ENCODE measurements at places on chromosomes 6 and 20.

GRCh38 chr6:123838505-123839234 is 35.0 kb downstream of the NKAIN2 start:
- DNase-seq, result no peak

- DNase-seq, result no peak
Measured at GRCh38 chr6:147347882-147348575, 143.8 kb downstream of the STXBP5 start.

- no peak for DNase-seq
Measured at GRCh38 chr6:144683216-144684070, 398.3 kb downstream of the UTRN start.

GRCh38 chr6:69880601-69881000 is 14.2 kb downstream of the COL19A1 start:
- no peak for DNase-seq

DNA sequence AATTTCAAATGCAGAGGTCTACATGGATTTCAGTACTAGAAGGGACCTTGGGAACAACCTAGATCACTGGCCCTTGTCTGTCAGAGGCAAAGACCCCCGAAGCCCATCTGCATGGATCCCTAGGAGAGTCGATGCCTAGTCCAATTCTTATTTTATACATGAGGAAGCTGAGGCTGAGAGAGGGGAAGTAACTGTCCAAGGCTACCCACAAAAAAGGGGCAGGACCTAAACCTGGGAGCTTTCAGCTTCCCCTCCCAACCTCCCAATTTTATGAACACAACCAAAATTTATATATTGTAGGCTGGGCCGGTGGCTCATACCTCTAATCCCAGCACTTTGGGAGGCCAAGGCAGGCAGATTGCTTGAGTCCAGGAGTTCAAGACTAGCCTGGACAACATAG is 73.2 kb downstream of the TRERF1 start:
- DNase-seq, result no peak

- DNase-seq, result no peak
Measured at GRCh38 chr20:24034820-24035219, 46.2 kb upstream of the GGTLC1 start.

GRCh38 chr6:137236581-137237355 is 17.6 kb upstream of the IFNGR1 start:
- DNase-seq, result no peak

- no peak for DNase-seq
Measured at GRCh38 chr6:2899596-2899995, 3.5 kb downstream of the SERPINB9 start.

DNA sequence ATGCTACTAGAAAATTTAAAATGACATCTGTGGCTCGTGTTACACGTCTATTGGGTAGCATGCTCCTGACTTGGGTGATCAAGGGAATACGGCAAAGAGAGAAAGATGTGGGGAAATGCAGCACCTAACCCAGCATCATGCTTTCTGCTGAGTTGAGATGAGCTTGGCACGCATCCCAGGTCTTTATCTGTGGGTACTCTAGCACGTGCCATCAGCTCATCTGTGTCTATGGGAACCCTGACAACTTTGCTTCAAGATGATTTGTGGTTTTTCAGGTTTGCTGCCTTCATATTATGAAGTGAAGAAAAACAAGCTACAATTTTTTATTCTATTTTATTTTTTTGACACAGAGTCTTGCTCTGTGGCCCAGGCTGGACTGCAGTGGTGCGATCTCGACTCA is 21.0 kb downstream of the RNASET2 start:
- no peak for DNase-seq

- DNase-seq, result peak; percentile 4
Measured at GRCh38 chr20:59825944-59826759, 107.3 kb downstream of the SYCP2 start.

DNA sequence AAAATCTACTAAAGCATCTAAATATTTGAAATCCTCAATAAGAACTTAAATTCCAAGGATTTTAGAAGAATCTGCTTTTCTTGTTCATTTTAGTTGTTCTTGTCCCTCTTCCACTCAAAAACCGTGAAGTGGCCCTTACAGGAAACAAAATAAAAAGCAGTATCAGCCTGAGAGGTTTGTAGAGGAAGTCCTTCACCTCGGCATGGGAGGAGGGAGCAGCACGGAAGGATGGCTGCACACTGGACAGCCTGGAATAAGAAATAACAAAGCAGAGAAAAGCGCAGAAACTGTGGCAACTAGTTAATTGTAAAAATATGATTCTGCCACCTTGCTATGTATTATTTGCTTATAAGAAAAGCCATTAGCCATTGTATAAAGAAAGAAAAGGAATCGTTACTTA is 46.1 kb downstream of the RALGAPA2 start:
- DNase-seq, result no peak

- DNase-seq, result peak; percentile 13
Measured at GRCh38 chr20:20568604-20569205, 143.7 kb downstream of the RALGAPA2 start.

- DNase-seq, result no peak
Measured at GRCh38 chr6:26272171-26272637, 92.8 kb upstream of the BTN3A2 start.

DNA sequence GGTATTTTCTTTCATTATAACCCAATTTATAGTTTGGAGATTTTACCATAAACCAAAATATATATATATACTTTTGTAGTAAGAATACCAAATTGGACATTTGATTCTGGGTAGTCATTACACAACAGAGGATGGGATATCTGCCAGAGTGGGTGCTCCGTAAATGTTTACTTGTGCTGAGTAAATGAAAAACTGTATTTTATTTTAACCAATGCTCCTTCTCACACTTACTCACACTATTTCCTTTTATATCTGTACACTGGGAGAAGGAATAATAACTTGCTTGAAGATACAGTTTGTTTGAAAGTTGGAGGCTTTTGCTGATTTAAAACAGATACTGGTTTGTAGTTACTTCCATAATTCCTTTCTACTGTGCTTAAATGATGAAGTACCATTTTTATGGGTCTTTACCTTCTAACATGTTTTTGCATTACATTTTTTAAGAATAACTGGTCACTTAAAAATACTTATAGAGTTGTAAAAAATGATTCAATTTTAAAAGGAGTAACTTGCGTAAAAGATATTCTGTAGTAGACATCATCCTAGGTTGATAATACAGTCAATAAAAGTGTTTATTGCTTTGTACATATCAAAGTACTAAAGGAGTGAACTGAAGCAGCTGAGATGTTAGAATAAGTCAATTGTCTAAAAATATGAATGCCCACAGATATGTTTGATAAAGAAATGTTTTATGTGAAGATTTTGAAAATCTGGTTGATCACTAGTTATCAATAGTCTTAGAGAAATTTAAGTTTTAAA is 411.7 kb downstream of the UTRN start:
- DNase-seq, result no peak

DNA sequence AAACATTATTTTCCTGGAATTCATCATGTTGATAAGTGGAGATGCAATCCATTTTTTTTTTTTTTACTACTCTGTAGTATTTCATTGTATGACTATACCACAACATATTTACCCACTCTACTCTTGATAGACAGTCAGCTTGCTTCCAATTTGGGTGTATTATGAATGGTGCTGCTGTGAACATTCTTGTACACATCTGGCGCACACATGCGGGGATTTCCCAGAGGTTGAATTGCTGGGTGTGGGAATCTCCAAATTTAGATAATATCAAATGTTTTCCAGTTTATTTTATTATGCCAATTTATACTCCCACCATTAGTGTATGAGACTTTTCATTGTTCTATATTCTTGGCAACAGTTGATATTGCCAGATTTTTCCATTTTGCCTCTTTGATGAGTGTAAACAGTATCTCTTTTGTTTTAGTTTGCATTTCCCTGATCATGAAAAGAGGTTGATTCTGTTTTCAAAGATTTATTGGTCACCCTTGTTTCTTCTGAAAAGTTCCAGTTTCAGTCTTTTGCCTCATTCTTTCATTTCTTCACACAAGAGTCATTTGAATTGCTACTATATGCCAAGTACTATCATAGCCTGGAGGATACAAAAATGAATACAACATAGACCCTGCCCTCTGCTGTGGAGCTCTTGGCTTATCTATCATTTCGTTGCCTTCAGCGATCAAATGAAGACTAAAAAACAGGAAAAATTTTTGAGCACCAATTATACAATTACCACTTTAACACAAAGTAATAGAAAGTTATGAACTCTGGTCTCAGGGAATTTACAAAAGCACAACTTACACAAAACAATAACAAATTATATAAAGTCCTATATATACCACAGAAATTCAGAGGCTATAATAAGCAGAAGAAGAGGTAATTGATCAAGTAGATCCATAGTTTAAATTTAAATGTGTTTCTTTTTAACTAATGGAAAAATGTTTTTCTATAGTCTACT is 17.1 kb upstream of the NCOA7 start:
- no peak for DNase-seq

- no peak for DNase-seq
Measured at GRCh38 chr20:36786246-36786645, 12.7 kb upstream of the DSN1 start.

- no peak for DNase-seq
Measured at GRCh38 chr6:158468666-158469065, 91.2 kb upstream of the TMEM181 start.

DNA sequence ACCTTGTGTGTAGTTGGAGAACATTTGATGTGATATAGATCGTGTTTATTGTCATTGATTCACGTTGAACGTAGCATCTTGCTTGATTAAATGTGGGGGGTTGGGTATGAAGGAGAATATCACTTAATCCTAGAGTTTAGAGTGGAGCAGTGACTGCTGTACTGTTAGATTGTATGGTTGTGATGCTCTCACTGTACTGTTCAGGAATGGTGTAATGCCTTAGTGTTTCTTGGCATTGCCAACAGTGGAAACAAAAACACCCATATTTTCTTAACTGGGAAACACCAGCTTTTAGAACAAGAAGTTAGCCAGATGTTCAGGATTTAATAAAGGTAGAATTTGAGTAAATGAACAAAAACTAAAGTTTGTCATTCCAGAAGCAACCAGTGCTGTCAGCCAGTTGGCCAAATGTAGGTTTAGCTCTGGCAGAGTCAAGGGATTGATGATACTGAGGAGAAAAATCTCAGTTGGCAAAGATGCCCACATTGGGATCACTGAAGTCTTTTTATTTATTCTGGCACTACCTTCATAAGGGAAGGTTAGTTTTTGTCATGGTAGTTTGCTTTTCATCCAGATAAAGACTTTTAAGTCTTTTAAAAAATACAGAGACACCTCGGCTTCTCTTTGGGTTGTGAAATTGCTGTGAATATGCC is 129.9 kb downstream of the JARID2 start:
- DNase-seq, result no peak

DNA sequence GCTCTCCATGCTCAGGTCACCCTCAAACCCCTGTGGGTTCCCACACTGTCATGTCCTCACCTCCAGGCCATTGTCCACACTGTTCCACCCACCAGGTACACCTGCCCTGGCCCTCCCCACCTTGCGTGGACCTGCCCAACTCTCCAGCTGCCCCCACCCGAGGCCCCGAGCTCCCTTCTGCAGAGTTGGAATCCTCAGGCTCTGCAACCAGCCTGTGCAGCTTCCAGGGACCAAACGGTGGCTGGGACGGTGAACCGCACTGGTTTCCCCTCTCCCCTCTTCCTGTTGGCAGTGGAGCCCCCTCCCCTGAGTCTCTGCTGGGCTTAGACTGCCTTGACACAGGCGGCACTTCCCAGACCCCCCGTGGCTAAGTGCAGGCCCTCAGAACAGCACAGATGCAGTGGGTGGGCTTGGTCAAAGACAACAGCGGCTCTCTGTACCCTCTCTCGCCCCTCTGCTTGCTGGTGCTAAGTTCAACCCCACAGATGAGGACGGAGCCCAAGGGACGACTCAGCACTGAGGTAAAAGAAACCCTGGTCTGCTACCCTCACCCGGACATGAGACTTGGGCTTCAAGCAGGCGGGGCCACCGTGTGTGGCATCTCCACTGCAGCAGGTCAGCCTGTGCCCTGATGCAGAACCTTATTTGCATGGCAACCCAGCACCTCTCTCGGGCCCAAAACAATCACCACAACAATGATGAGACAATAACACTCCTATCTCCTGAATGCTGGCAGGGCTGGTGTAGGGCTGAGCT is 11.0 kb downstream of the ZBP1 start:
- DNase-seq, result no peak

GRCh38 chr6:135922174-135922573 is 70.7 kb downstream of the PDE7B start:
- DNase-seq, result peak; percentile 68

DNA sequence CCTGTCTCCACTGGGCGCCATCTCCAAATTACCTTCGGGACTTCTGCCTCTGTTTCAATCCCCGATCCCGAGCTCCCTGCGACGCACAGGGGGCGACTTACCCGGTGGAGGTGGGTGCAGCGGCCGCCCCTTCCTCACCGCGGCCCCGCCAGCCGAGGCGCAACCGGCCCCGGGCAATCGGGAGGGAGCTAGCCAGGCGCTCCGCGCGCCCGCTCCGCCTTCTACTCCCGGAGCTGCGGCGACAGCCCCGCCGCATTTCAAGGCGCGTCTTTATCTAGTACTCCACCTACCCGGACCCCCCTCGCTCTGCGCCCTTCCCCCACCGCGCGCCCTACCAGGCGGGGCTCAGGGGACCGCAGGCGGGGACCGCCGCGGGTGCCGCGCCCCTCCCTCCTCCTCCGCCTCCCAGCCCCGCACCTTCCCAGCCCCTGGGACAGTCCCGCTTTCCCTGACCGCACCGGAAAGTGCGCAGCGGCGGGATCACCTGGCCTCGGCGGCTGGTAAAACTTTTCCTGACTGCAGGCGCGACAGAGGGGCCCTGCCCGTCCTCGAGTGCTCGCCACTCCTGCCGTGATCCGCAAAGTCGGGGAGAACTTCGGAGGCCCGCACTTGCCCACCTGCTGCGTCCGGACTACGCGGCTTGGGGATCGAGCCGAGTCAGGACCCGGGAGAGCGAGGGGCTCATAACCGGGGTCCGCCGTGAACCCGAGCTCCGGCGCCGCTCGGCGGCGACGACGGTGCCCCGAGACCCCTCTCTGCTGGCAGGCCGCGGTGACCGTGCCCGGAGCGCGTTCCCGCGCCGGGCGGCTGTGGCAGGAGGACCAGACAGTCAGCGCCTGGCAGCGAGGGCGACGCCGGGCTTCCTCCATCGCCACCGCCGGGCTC is 8.0 kb upstream of the NKX2-2 start:
- no peak for DNase-seq

DNA sequence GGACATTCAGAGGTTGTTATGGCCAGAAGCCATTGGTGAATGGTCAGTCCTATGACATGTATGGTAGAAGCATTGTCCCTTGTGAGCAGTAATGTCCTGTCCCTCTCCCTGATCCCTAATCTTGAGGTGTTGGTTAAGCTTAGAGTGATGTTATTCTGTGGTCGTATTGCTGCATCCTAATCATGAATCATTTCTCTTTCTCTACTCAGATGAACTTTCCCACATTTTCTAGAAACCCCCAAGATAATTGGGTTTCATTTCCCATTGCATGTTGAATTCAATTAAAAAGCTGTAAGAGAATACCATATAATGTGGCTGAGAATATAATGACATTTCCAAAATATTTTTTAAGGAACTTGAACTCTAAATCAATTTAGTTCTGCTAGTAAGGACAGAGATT is 175.1 kb downstream of the PLCB4 start:
- no peak for DNase-seq

- DNase-seq, result no peak
Measured at GRCh38 chr6:127971945-127972391, 71.1 kb upstream of the THEMIS start.

- no peak for DNase-seq
Measured at GRCh38 chr6:170068496-170068895, 222.4 kb downstream of the DLL1 start.

- DNase-seq, result no peak
Measured at GRCh38 chr6:123640567-123641187, 3.9 kb upstream of the TRDN start.
